ENCODE measurements at places on chromosomes 5 and 9.

GRCh38 chr5:169423580-169424278 is 122.8 kb upstream of the SLIT3 start:
- DNase-seq = no peak

DNA sequence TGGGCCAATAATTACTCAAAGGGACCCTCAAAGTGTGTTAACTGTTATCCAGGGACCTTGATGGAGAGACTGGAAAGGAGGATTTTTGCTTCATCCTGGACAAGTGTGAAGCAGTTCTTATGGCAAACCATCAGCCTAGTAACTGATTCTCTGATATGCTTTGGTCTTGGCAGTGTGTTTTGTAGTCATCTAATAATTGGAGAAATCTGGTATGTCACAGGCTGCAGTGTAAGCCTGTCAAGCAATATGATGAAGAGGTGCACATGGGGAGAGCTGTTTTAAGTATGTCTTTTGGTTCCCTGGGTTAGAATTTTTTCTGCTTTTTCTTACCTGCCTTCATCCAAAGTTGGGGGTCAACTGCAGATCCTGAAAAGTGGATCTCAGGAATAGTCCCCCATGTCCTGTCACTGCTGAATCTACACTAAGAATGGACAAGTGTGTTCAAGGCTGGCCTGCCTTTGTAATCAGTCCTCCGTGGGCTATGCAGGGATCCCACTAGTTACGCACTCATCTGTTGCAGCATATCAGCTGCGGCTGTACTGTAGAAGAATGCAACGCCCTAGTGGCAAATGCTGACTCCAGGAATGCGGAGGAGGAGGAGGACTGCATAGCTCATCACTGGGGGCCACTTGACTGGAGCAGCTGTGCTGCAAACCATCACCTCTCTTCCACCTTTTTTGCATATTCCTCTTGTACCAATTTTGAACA is 1.9 kb downstream of the SPTAN1 start:
- DNase-seq = peak; percentile 19

DNA sequence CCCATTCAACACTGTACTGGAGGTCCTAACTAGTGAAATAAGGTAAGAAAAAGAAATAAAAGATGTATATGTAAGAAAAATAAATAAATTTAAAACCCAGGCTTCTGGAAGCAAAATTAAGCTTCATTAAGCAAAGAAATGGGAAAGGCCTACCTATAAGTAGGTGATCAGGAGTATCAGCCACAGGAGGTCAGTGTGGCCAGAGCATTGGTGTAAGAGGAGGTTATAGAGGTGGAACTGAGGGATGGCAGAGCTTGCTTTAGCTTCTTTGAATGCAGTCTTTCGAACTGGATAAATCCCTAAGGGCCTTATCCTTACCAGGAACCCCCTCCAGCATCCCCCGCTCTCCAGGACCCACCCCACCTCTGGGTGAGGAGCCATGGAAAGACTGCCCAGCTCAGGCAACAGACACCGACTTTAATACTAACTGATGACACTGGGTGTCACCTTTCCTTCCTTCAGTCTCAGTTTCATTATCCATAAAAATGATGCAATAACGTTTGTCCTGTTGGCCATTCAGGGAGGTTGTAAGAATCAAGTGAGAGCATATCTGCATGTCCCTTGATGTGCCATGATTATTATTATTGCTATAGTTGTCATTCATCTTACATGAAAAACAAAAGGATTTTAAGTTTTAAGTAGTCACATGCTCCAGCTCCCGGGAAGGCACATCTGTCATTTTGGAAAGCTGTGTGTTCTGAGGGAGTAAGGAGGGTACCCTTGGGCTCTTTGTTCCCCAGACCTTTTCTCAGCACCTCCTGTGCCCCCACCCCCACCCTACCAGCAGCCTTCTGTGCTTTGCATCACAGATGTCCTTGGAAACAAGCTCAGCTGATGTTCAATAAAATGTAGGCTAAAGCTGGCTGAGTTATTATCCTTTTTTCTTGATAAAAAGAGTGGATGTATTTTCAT is 50.8 kb upstream of the CTNNA1 start:
- no peak for DNase-seq

GRCh38 chr9:86604741-86605140 is 250.5 kb upstream of the TUT7 start:
- no peak for DNase-seq

GRCh38 chr5:142958944-142959682 is 188.9 kb downstream of the ARHGAP26 start:
- no peak for DNase-seq

DNA sequence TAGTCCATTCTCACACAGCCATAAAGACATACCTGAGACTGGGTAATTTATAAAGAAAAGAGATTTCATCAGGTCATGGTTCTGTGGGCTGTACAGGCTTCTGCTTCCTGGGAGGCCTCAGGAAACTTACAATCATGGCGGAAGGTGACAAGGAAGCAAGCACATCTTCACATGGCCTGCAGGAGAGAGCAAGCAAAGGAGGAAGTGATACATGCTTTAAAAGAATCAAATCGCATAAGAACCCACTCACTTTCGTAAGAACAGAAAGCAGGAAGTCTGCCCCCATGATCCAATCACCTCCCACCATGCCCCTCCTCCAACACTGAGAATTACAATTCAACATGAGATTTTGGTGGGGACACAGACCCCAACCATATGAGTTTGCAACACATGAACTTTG is 5.1 kb upstream of the FBXO38 start:
- no peak for DNase-seq

GRCh38 chr9:20352591-20352990 is 269.7 kb downstream of the MLLT3 start:
- DNase-seq = no peak

- no peak for DNase-seq
Observed at GRCh38 chr5:58963361-58963760, 380.5 kb downstream of the RAB3C start.

Data from CD4-positive, alpha-beta memory T cell (primary cell).